Caki2 (cell line): ENCODE measurements at places on chromosomes 1 and 21. TPM values are rescaled to one million over a fixed set of nuclear protein-coding genes. Genes with fewer than 3 reads are reported as not detected.

DNA sequence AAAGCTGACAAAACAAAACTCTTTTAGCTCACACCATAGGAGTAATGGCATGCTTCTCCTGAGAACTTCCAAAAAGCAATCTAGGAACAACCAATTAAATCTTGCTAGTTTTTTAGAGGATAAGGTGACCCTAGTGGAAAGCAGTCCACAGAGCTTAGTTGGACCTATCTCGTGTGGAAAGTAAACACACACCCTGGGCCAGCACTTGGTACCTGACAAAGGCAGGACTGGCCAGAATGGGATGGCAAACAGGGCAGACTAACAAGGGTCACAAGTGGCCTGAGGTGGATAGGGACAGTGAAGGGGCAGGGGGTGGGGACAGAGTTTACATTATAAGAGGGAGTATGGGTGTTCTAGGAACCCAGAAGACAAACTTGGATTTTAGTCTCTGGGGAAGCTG lies 22.0 kb downstream of the FMO4 start:
- no peak for DNase-seq

The MROH7 gene
- not detected in 2 replicates for total RNA-seq

The LCE1E gene
- total RNA-seq = not detected in 2 replicates

The PAPPA2 gene
- 0.67 TPM in 1 of 2 replicates, not detected in the other for total RNA-seq
